ENCODE measurements at places on chromosomes 12 and 14. TPM values are rescaled to one million over a fixed set of nuclear protein-coding genes. Genes with fewer than 3 reads are reported as not detected.

DNA sequence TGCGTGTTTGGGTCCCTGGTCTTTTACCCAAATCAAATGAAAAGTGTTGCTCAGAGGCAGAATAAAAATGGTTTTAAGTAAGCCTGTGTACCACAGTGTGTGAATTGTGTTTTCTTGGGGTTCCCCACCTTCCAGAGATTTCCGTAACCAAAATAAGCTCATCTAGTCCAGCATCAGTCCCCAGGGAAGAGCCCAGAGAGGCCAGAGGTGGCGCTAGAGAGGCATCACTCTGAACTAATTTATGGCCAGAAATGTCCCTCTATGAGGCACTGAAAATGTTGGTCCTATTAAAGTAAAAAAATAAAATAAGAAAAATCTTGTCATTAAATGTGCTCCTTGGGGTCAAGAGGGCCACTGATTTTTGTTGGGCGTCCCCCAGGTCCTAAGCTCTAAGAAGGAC lies 24.9 kb upstream of the PRKAB1 start:
- no peak for DNase-seq

DNA sequence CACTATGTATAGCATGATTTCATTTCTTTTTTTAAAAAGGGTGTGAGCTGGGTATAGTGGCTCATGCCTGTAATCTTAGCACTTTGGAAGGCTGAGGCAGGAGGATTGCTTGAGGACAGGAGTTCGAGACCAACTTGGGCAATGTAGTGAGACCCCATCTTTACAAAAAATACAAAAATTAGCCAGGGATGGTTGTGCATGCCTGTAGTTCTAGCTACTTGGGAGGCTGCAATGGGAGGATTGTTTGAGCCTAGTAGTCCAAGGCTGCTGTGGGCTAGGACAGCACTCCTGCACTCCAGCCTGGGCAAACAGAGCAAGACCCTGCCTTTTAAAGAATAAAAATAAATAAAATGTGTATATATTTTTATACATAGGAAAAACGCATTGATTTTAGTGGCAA lies 43.0 kb downstream of the DIP2B start:
- no peak for DNase-seq

DNA sequence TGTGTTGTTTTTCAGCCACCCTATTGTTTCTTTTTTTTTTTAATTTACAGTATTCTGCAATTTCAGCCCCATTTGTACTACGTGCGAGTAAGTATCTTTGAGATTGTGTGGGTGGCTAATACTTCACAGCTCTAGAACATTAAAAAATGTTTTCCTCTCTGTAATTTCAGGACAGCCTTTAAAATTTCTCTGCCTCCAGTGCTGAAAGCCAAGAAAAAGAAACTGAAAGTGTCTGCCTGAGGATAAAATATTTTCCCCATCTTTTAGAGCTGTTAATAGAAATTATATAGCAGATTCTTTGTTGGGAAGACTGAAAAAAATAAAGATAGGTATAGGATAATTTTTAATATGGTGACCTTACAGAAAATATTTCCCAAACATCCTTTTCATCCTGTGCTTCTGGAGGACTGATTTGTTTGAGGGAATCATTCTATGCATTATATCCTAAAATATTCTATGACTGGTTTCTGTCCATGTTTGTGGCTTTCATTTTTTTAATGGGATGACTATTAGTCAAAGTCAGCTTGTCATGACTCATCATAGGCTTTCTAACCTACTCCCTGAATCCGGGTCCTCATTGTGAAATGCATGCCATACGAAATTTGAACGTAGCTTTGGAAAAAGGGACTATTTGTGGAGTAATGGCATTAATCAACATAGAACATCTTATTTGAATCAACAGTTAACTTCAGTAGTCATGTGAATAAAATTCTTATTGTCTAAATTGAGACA lies 10.8 kb upstream of the TCTN2 start:
- no peak for DNase-seq

- DNase-seq = peak; percentile 56
Measured at GRCh38 chr14:32259368-32260013, 56.4 kb upstream of the RNU6-8 start.

- DNase-seq = no peak
Measured at GRCh38 chr14:57833323-57833722, 32.6 kb downstream of the SLC35F4 start.

- DNase-seq = no peak
Measured at GRCh38 chr12:57222286-57223190, 5.9 kb downstream of the NXPH4 start.

DNA sequence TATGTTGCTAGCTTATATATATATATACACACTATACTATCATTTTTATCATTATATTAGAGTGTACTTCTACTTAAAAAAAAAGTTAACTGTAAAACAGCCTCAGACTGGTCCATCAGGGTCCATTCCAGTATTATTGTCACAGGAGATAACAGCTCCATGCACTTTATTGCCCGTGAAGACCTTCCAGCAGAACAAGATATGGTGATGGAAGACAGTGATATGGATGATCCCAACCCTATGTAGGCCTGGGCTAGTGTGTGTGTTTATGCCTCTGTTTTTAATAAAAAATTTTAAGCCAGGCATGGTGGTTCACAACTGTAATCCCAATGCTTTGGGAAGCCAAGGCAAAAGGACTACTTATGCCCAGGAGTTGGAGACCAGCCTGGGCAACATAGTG lies 86.2 kb downstream of the GCH1 start:
- DNase-seq = no peak

DNA sequence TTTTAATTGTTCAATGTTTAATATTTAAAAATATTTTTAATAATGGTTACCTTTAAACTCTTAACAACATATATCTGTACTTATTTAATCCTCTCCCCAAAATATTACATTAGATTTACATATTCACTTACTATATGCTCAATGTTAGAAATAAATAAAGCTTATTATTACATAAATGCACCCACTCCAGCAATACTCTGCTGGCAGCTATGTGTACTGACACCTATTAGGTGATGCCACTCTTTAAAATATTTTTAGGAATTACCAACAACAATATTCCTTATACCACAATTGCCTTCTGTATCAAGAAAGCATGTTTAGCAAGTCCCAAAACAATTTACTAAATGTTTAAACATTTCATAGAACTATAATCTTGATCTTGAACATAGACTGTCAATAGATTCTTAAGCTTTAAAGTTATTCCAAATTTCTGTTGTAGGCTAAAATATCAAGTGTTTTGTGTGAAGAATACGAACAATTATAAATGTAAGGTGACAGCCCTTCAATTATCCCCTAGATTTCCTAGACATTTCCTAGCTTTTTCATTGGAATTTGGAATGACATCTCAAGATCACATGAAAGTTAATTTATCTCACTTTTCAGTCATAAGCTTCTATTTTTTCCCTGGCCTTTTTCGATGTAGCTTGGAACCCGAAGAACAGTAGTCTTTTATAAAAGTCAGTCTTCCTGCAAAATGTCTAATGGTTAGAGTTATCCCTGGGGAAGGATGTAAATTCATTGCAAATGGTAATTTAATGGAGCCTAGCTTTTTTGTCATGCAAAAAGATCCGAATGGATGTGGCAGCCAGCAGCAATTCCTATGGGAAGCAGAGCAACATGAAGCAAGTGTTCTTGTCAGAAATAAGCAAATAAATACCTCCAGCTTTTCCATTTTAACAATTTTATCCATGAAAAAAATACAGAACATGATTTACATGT lies 907.5 kb upstream of the ATXN7L3B start:
- no peak for DNase-seq

- DNase-seq = peak; percentile 88
Measured at GRCh38 chr14:55913324-55914025, 204.7 kb upstream of the PELI2 start.

DNA sequence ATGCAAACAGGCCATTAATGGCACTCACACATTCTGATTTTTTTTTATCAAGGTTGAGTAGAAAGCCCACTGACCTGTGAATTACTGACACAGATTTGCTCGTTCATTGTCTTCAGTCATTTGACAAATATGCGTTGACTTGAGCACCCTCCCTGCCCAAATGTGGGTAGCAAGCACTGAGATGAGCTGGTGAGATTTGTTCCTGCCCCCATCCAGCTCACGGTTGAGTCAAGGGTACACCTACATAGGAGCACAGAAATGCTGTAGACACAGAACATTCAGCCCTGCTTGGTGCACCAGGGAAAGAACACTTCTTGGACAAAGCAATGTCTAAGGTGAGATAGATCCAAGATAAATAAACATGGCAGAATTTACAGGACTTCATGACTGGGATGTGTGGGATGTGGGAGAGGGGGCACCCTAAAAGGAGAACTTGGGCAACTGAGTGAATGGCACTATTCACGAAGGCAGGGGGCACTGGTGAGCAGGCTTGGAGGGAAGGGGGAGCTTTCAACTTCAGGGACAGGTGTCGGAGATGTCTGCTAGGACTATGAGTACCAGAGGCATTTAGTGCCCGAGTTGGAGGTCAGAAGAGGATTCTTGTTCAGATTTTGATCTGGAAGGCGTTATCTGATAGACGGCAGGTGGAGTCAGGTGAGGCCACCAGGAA lies 213.4 kb downstream of the VRK1 start:
- DNase-seq = no peak

DNA sequence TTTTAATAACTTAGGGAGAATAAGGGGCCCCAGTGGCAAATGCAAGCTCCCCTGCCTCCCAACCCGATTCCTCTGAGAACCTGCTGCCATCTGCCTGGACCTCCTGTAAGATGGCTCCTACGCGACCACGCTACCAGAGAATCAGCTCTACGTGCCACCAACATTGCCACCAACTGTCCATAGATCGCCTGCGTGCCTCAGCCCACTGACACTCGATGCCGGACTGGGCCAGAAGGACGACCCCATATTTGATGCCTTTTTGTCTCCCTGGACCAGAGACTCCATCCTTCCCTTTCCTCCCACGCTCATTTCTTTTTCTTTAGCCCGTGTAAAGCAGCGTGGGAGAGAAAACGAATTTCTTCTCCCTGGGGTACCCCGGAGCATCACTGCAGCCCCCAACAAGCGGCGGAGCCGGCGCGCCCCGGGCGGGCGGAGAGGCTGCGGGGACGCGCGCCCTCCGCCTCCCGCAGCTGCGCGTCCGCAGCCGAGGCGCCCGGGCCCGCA lies 565 bp upstream of the KLHL42 start:
- DNase-seq = peak; percentile 25

DNA sequence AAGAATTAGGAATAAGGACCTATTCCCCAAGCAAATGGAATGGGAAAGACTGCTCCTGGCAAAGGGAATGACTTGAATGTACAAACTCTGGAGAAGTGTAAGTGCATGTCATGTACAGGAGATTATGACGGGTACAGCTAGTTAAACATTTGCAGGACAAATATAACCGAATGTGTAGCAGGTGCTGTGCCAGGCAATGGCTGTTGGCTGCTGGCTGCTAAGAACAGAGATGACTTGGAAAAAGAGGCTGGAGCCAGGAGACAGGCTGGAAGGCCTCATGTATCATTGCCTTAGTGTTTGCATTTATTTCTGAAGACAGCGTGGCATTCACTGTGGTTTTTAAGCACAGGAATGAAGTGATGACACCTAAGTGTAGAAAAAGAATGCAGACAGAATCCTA lies 136.8 kb downstream of the TTC8 start:
- no peak for DNase-seq

DNA sequence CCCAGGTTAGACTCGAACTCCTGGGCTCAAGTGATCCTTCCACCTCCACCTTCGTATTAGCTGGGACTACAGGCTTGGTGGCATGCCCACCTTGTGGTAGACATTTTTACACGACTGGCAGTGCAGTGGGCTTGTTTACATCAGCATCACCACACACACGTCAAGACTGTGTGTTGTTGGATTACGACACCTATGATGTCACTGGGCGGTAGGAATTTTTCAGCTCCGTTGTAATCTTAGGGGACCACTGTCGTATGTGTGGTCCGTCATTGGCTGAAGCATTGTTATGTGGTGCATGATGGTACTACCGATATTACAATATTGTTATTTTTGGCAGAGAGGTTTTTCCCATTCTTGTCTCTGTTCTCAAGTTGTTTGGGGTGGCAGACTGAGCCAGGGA lies 50.7 kb downstream of the TSPAN9 start:
- DNase-seq = no peak

- DNase-seq = no peak
Measured at GRCh38 chr14:68420350-68420749, 372.5 kb downstream of the ZFP36L1 start.

DNA sequence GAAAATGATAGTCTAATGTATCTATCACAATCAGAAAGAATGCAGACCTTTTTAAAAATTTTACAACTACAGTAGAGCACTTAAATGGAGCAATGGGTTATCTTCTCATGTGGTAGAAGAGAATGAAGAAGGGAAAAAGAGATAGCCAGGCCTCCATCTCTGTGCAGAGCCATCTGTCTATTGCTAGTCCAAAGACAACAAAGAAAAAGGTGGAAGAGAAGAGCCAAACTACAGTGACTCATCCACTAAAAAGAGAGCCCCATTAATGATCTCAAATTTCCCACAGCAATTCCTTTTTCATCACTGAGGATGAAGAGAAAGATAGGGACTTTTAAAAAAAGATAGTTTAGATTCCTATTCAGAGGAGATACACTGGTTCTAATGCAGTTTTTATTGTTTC lies 232.9 kb downstream of the ATXN7L3B start:
- no peak for DNase-seq

DNA sequence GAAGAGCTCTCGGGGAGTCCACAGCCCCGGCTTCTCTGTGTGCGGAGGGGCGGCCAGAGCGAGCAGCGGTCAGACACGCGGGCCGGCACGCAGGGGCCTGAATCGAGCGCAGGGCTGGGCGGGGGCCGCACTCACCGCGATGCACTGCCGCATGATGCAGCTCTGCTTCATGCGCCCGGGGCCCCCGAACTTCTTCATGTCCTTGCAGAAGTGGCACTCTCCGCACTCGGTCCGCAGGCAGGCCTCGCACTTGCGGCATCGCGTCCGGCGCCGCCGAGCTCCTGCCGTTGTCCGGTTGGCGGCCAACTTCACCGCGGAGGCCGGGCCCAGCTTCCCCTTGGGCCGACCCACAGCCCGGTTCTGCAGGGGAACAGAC lies 53.1 kb downstream of the RNF34 start:
- DNase-seq = no peak

GRCh38 chr14:74637178-74637550 lies 25.1 kb upstream of the LTBP2 start:
- no peak for DNase-seq

- DNase-seq = peak; percentile 77
Measured at GRCh38 chr12:26563552-26563951, 269.4 kb downstream of the ITPR2 start.

DNA sequence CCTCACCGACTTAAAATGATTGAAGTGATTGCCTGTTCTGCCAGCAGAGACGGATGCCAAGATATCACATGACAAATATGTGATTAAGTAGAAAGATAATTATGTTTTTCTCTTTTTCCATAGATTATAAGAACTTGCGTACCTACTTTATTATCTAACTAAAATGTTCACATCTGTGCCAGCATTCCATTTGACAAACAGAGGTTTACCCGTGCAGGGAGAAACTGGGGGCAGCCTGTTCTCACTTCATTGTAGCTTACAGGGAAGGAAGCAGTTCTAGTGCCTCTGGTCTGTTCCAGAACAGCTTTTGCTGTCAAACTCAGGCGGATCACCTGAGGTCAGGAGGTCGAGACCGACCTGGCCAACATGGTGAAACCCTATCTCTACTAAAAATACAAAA lies 29.6 kb downstream of the CCDC62 start:
- DNase-seq = no peak

GRCh38 chr12:907413-908185 lies 41.9 kb downstream of the RAD52 start:
- DNase-seq = no peak

MYH6 gene
- not detected for total RNA-seq

HOTAIR gene
- total RNA-seq = not detected

SERPINA10 gene
- not detected for total RNA-seq

LTBR gene
- total RNA-seq = 102 TPM

SIX4 gene
- total RNA-seq = 4.7 TPM

OTX2 gene
- total RNA-seq = not detected

KRT82 gene
- not detected for total RNA-seq

SNAPC1 gene
- total RNA-seq = 12.7 TPM

SUDS3 gene
- total RNA-seq = 25.6 TPM

Measured in endothelial cell of umbilical vein (primary cell).